Fibroblast of mammary gland (primary cell): ENCODE measurements at places on chromosomes 7 and 10.
A peak's percentile ranks its signal among the peaks of the same experiment; 100 is the strongest.

GRCh38 chr7:36054637-36055036 lies 98.4 kb upstream of the EEPD1 start:
- no peak for DNase-seq

DNA sequence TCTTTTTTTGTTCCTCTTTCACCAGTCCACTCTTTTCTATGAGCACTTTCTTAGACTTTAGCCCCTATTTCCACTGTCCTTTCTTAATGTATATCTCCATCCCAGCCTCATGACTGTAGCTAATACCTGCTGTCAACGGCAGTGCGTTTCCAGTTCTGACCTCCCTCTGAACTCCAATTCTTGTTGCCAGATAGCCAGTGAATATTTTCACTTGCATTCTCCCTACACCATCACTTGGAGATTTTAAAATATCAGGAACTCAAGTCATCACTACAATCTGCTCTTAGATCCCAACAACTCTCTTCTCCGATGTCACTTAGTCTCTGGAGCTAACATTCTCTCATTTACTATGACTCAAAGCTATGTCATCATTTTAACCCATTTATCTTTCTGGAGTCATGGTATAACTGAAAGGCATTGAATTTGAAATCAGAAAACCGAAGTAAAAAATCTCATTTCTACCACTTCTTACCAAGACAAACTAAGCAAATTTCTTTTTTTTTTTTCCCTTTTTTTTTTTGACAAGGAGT lies 5.1 kb upstream of the SLC16A12 start:
- peak; percentile 74 for DNase-seq

DNA sequence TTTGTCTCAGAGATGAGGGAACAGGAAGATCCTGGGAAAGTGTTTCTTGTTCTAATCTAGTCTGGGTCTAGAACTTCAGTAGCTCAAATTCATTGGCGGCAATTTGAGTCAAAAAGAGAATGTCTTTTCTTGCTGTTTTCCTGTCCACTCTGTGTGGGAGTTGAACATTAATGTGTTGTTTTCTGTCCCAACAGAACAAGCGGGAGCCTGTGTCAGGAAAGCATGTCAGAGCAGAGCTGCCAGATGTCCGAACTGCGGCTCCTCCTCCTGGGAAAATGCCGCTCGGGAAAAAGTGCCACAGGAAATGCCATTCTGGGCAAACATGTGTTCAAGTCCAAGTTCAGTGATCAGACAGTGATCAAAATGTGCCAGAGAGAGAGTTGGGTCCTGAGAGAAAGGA lies 16.0 kb downstream of the GIMAP8 start:
- DNase-seq = no peak

GRCh38 chr7:27860800-27861199 lies 120.8 kb downstream of the TAX1BP1 start:
- no peak for DNase-seq

GRCh38 chr7:5670183-5670935 lies 111.1 kb downstream of the RNF216 start:
- DNase-seq = no peak

- no peak for DNase-seq
These were observed 11.6 kb upstream of the ADAMTS14 start for GRCh38 chr10:70660722-70661121.

DNA sequence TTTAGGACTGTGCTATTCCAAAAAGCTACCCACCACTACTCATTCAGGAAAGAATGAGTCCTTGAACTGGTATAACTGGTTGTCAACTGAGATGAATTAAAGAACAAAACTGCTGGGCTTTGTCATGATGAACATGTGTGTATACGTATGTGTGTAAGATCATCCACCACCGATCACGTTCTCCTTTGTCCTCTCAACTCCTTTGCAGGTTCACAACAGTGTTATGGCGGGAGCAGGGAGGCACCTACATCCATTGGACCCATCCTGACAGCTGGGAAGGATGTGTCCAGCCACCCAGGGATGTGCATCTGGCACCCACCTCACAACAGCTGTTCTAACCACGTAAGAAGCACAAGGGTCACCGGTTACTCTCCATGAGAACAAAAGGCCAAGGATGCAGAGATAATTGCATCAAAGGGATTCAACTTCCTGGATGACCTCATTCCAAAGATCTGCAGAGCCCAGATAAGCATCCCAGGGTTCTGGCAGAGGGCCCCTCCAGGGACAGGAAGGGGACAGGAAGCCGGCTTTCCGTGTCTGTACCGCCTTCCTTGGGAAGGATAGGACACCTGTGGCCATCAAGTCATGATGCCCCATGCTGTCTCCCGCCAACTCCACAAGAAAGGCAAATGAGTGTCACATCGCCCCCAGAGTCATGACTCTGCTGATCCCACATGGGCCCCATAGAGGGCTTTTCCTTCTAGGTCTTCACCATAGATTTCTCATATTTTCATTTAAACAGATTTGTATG lies 66.1 kb downstream of the STEAP1B start:
- DNase-seq = peak; percentile 69

DNA sequence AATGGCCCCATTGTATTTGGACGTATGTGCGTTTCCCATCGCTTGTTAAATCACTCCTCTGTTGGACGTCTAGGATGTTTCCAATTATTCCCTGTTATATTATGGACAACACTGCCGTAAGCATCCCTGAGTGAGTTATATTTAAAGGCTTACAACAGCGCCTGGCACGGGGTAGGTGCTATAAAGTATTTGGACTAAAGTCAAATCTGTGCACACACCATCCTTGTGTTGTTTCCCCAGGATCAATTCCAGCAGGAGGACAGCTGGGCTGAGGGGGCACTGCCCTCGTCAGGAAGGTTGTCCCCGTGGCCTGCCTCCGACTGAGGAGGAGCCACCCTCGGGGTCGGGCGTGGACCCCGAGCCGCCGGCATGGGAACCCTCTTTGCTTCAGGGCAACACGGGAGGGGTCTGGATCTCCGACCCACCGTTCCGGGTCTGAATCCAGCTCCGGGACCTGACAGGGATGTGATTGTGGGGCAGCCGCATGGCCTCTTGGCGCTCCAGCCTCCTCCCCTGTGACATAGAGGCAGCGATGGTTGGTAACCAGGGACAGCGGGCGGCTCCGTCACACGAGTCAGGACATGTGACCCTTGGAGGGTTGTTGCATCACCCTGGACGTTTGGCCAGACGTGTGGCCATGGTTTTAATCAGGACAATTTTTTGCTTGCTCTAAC lies 1.5 kb upstream of the JAKMIP3 start:
- no peak for DNase-seq

GRCh38 chr10:118968482-118968881 lies 61.0 kb upstream of the NANOS1 start:
- DNase-seq = no peak

- no peak for DNase-seq
These were observed 1.6 kb downstream of the PPP3CB start for GRCh38 chr10:73494213-73494612.

GRCh38 chr10:29186221-29186620 lies 102.6 kb upstream of the LYZL1 start:
- DNase-seq = no peak

DNA sequence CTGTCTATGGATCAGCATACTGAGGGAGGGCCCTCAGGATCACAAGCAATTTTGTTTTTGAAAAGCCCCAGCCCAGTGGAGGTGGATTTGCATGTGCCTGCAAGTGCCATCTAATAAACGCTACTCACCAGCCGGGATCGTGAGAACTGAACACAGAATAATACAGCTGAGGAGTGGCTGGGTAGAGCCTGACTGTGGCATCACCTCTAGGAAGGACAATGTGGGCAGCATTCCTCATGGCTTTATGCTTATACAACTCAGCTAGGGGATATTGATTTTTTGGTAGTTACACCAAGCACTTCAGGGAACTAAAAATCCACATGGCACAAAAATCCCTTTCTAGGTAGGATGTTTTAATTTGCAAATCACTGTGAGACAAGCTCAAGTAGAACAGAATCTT lies 72.7 kb upstream of the PALS2 start:
- no peak for DNase-seq

DNA sequence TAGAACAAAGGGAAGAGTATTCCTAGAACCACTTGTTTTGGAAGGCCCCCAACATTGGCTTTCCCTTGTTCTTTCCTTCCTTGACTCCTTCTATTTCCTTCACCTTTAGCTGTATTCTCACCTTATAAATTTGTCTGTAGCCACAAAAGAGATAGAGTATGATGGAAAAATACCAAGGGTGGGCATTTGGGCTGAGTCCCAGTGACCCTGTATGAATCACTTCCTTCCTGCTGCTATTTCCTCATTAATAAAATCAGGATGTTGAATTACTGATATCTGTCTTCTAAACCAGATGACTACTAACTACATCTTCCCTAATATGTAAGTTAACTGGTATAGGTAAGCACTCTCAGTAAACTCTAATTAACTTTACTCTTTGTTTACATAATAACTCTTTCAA lies 55.1 kb downstream of the IFIT5 start:
- no peak for DNase-seq

GRCh38 chr10:110141185-110141584 lies 66.2 kb upstream of the MXI1 start:
- peak; percentile 30 for DNase-seq

- DNase-seq = peak; percentile 6
These were observed 551.7 kb upstream of the LRRN3 start for GRCh38 chr7:110539216-110539615.

- no peak for DNase-seq
These were observed 106.7 kb upstream of the VWC2 start for GRCh38 chr7:49666764-49667163.

DNA sequence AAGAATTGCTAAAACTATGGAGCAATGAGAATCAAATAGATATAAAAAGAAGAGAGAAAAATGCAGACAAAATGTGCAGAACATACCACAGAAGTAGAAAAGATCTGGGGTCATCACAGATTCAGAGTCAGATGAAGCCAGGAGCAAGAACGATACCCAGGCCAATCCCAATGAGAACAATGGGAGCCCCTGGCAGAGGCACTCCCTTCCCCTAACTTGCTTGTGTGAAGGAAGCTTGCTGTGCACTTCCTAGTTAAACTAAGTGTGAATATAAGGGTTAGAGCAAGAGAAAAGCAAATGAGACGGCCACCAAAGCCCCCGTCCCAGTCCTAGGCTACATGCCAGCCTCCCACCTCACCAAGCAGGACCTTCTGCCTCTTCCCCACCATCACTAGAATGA lies 12.7 kb downstream of the PARP12 start:
- DNase-seq = no peak

DNA sequence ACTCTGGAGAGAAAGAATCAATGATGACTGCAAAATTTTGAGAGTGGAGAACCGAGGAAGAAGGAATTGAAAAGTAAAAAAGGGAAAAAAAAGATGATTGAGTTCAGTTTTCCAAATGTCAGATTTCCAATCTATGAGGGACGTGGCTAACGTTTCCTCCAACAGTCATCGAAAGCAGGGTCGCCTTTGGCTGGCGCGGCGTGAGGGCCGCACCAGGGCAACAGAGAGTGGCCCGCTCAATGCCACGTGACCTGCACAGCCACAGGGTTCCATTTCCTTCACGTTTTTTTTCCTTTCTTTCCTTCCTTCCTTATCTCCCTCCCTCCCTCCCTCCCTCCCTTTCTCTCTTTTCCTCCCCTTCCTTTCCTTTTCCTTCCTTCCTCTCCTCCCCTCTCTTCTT lies 101.9 kb downstream of the WDR37 start:
- DNase-seq = no peak

GRCh38 chr7:24786306-24786705 lies 29.0 kb upstream of the GSDME start:
- DNase-seq = peak; percentile 22

- DNase-seq = no peak
These were observed 1204.9 kb downstream of the CNTNAP2 start for GRCh38 chr7:147321504-147321903.
